Stimulated activated CD4-positive, alpha-beta T cell treated with anti-CD3 and anti-CD28 coated beads, Interleukin-12 subunit alpha, Interleukin-12 subunit beta, amount 100 ng/mL, for 48 hours (primary cell): ENCODE measurements at places on chromosomes 3 and 15.
A peak's percentile ranks its signal among the peaks of the same experiment; 100 is the strongest.

GRCh38 chr3:128001576-128001975, 50.7 kb upstream of the SEC61A1 start:
- no peak for DNase-seq

- no peak for DNase-seq
These were observed 401.9 kb upstream of the TPRG1 start for GRCh38 chr3:188769831-188770230.

- DNase-seq = no peak
These were observed 132.9 kb downstream of the TPRG1 start for GRCh38 chr3:189304465-189305351.

DNA sequence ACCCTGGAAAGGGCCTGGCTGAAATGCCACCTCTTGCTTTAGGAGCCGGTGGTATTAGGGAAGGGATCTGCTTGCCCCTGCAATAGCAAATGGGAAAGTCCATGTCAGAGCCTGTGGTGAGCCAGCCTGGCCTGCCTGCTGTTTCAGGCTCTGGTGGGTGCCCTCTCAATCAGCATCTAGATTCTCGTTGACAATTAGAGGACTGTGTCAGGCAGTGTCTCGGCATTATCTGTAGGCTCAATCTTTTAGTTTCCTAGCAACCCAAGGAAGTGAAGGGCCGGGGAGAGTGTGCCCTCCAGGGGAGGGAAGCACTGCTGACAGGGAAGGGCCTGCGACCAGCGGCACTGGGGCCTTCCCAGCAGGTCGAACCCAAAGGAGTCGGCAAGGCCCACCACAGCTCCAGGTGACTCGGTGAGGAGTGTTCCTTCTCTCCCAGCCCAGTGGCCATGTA, 42.1 kb downstream of the TLE3 start:
- DNase-seq = no peak

- DNase-seq = no peak
These were observed 33.2 kb downstream of the SIDT1 start for GRCh38 chr3:113565555-113565954.

DNA sequence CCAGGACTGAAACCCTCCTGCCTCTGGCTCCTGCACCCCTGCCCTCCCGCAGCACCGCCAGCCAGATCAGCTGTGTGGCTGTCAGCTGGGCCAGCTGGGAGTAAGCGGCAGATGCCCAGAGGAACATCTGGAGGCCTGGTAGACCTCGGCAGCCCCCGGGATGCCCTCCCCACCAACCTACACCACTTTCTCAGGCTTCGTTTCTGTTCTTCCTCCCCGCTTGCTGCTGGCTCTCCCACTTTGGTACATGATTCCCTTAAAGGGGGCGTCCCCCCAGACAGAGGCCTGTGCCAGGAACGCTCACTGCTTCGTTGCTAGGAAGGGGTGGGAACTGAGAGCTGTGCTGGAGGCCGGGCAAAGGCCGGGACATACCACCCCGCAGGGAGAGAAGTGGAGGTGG, 91.4 kb upstream of the RPL32 start:
- DNase-seq = no peak

DNA sequence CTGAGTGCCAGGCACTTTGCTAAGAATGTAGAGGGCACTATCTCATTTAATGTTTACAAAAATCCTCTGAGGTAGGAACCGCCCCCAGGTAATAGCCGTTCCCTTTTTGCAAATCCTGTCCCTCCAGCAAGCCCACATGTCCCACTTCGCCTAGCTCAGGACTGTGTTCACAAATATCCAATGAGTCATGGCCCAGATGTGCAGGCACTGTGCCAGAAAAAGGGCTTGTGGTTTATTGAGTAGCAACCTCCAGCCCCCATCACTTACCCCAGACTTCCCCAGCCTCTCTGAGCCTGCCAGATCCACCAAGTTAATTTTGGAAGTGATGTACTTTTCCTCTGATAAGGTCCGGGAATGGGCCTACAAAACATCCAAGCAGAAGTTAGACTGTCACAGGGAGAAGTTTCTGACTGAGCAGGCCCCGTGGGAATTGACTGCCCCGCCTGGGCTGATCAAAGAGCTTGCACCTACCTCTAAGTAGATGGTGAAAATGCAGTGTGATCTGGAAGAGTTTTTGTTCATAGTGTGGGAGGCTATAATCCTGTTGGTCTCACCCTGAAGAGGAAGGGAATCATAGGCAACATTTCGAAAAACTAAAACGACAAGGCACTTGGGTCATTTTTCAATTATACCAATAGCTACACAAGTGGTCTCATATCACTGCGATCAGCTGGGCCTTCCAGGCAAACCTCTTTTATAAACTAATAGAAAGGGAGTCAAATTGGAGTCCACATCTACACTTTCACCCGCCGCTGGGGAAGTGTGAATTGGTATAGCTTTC, 15.7 kb downstream of the KIF9 start:
- DNase-seq = peak; percentile 28

GRCh38 chr3:112472691-112473090, 26.6 kb downstream of the BTLA start:
- DNase-seq = no peak

DNA sequence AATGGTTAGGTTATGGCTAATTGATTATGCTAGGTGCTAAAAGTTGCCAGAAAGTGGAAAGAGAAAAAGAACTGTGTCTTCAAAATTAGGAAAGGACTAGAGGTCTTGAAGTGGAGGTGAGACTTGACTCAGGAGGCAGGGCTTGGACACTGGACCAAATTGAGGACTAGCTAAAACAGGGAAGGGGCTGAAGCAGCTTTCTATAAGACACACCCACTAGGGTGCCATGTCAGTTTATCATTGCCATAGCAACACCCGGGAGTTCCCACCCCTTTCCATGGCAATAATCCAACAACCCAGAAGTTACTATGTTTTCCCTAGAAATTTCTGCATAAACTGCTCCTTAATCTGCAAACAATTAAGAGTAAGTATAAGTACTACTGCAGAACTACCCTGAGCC, 42.9 kb upstream of the MITF start:
- DNase-seq = no peak

DNA sequence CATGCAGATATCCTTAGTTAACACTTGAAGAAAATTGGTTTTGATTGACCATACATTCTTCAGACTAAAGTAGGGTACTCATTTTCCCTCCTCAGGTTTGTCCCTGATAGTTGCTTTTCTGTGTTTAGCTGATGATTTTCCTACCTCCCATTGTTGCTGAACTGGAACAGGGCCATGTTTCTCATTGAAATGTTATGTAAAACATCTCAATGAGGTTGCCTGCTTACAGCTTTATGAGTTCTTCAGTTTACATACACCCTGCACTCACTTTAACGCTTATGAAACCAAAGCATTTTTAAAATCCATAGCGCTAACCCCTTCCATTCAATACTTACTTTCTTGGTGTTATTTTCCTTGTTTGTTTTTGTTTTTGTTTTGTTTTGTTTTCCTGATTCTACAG, 61.9 kb downstream of the HMG20A start:
- DNase-seq = no peak

DNA sequence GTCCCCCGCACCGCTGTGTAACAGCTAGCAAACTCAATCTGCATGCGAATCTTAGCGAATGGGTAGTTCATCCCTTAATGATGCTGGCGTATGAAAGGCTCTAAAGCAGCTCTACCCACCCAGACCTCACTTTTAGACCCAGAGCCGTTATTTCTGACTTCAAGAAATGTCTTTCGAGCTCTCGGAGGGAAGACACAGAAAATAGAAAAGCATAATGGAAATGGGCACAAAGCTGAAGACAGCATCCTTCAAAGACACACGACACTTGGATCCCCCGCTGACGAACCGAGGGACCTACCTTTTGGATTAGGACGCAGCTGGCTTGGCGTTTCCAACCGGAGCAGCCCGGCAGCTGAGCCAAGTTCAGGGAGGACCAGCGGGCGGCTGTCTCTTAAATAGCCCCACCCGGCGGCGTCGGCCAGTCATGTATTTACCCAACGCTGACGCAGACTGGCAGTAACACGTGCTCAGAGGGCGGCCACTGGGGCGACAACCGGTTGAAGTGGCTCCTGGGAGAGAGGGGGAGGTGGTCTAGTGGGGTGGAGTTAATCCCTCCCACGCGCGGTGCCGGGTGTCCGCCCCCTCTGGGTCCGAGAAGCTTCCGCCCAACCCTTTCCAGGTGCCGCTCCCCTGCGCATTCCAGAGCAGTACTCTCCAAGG, 1.5 kb downstream of the CCK start:
- no peak for DNase-seq

GRCh38 chr15:73295630-73296286, 73.0 kb downstream of the HCN4 start:
- DNase-seq = no peak

DNA sequence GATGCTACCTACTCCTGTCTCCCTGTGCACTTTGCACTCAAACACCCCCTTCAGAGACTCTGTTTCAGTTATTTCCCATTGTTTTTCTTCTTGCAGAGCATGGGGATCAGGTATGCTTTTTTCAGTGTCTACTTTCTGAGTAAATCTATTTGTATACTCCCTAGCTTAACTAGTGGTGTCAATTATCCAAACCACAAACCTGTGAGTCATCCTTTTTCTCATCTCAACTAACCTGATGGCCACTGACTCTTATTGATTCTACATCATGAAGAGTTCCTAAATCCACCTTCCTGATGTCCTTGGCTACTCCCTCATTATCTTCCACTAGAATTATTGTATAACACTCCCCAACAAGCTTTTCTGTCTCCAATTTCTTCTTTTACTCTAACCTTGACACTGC, 68.0 kb downstream of the DIPK2A start:
- no peak for DNase-seq

- DNase-seq = no peak
These were observed 21.2 kb downstream of the CADM2 start for GRCh38 chr3:84980011-84980410.

- peak; percentile 11 for DNase-seq
These were observed 11.9 kb upstream of the CD200R1L start for GRCh38 chr3:112858410-112859069.

DNA sequence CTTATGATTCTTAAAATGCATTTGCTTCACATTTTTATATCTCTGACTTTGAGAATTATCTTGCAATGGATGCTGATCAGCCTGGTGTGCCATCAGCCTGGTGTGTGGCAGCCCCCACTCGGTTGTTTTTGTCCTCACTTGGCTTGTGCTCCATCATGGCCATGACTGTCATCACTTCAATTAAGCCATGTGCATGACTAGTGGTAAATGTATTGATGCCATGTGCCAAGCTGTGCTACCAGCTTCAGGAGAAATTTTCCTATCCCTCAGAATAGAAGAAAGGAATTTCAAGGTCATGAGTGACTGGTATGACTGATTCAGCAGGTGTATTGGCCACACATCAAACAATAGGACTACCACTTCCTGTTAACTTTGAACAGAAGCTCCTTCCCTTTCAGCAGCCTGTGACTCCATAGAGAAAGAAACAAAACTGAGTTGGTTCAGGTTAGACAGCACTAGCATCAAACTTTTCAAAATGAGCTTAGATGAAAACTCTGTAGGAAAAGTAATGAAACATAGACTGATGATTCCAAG, 251.7 kb downstream of the GRM7 start:
- DNase-seq = no peak

- no peak for DNase-seq
These were observed 22.4 kb upstream of the TPM1 start for GRCh38 chr15:63020128-63020527.

GRCh38 chr3:188111002-188111584, 42.9 kb upstream of the LPP start:
- DNase-seq = no peak

- DNase-seq = no peak
These were observed 23.2 kb downstream of the C2CD4B start for GRCh38 chr15:62141643-62142588.

GRCh38 chr15:56534728-56535127, 69.8 kb upstream of the MNS1 start:
- DNase-seq = no peak

DNA sequence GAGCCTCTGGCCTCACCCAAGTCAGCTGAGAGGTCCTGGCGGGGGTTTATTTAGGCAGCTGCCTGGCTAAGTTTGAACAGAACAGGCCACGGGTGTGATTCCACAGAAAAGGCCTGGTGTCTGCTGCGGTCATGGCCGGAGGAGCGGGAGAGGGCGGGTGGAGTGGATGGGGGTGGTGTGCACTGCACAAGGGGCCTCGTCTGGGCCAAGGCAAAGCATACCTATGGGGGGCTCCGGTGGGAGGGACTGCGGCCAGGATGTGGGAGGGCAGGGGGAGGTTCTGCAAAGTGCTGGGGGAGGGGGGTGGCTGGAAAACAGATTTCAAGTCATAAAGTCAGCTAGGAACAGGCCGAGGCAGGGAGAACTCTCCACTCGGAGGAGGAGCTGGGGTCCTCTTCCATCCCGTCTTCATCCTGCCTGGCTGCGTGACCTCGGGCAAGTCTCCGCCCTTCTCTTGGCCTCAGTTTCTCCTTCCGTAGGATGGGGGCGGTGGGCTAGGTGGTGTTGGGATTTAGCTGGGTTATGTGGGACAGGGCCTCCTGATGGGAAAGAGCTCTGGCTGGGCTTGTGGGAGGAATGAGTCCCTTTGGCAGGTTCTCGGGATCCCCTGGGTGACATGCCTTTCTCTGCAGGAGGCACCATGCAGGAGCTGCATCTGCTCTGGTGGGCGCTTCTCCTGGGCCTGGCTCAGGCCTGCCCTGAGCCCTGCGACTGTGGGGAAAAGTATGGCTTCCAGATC, 878 bp downstream of the ISLR start:
- no peak for DNase-seq

DNA sequence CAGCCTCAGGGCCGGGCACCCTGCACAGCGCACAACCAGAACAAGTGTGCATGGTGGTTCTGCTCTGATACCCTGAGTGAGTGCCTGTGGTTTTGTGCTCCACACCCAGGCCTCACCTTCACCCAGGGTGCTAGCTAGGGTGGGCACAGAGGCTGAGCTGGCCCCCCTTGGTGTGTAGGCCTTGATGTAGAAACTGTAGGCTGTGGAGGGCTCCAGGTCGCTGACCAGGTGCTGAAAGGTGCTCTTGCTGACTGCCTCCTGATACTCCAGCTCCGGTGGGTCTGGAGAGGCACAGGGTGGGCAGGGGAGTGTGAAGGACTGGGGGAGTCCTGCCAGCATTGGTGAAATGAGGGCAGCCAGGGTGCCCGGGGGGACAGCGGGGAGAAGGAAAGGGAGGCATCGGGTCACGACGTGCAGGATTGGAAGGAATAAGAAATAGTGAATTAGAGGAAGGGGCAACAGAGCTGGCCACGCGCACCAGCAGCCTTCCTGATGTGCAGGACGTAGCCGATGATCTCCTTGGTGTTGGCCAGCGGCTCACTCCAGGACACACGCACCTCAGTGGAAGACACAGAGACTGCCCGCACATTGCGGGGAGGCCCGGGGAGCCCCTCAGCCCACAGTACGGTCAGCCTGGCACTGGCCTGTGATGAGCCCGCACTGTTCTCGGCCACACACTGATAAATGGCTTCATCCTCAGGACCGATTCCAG, 26.6 kb downstream of the RNU5B-1 start:
- no peak for DNase-seq

DNA sequence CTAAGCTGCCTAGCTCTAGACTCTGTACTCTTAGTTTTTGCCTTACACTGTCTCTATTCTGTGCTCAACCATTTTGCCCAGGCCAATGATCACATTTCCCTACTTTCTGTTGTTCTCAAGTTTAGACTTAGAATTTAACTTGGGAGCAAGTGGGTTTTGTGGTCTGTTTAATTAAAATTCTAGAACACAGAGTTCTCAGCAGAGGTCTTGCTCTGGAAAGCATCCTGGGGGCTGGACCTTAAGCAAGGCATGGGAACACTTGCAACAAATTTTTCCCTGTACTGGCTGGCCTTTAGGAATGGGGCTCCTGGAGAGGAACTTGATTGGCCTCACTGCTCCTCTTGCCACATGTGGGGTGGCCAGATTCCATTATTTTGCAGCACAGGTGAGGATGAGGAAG, 236.3 kb upstream of the LRTM1 start:
- no peak for DNase-seq

GRCh38 chr3:177111541-177111949, 85.7 kb downstream of the TBL1XR1 start:
- no peak for DNase-seq
